ENCODE measurements at places on chromosomes 7 and 10.

DNA sequence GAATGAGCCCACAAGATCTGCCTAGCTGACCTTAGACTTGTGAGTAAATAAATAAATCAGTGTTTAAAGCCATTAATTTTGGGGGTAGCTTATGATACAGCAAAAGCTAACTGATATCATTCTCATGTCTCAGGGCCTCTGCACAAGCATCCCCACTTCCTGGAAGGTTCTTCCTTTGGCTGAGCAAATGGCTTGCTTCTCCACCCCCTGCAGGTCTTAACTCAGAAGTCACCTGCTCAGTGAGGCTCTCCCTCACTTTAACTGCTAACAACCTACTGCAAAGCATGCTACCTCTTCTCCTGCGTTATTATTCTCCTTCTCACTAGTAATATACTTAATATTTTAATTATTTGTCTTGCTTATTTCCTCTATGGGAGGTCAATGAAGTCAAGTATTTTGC, 167.3 kb downstream of the TPK1 start:
- no peak for DNase-seq

DNA sequence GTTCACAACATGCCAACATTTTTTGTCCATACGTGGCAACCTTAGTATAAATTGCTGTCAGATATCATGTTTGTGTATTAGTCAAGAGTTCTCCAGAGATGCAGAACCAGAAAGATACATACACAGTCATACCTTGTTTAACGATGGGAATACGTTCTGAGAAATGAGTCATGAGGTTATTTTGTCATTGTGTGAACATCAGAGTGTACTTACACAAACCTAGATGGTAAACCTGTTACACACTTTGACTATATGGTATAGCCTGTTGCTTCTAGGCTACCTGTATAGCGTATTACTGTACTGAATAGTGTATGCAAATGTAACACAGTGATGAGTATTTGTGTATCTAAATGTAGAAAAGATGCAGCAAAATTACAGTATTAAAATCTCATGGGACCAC, 22.3 kb downstream of the ZNF518A start:
- DNase-seq, result no peak

- no peak for DNase-seq
These were observed 461.6 kb downstream of the PLXDC2 start for GRCh38 chr10:20277820-20278219.

- DNase-seq, result no peak
These were observed 312.6 kb downstream of the IPMK start for GRCh38 chr10:57955076-57955475.

- DNase-seq, result no peak
These were observed 12.3 kb downstream of the SH3PXD2A start for GRCh38 chr10:103843045-103843444.

- DNase-seq, result no peak
These were observed 57.7 kb upstream of the FAM20C start for GRCh38 chr7:134561-135256.

DNA sequence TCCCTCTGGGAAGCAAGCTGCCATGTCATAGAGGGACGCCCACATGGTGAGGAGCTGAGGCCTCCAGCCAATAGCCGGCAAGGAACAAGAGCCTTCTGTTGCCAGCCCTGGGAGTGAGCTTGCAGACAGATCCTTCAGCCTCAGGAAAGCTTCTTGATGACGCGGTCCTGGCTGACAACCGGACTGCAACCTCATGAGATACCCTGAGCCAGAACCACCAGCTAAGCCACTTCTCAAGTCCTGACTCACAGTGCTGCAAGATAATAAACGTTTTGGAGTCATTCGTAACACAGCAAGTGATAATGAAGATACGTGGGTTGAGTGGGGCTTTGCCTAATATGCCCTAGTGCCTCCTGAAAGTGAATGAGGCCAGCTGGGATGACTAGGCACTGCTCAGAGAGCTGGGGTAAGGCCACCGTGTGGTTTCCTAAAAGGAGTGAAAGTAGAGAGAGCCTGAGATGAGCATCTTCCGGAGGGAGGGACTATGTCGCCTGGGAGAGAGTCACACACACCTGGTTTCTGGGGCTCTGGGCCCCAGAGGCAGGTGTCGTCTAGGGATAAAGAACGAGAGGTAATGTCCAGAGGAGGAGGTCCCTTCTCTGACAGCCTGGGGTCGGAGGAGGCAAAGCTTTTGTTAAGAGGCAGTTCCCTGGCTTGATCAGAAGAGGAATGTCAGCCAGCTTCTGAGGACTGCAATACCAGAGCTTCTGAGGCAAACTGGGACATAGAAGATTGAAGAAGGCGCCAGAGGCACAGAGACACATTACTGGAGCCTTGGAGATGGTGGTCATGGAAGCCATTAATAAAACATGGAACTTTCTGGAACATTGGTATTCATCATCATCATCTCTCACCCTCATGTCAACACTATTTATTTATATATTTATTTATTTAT, 53.6 kb downstream of the PYROXD2 start:
- no peak for DNase-seq

DNA sequence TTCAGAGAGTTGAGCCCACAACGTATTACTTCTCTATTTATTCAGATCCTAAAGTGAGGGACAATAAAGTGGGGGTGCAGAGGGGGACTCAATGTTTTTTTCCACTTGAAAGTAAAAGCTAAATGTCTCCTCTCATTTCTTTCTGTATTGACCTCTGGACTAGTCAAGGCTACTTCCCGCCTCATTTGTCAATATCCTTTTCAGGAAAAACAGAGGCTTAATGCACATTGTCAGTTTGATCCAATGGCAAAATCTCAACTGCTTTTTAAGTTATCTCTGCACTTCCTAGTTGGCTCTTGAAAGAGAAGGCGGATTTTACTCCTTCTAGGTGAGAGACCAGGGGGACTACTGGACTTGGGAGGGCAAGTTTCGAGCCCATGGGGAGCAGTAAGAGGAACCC, 56.4 kb downstream of the HIPK2 start:
- no peak for DNase-seq

DNA sequence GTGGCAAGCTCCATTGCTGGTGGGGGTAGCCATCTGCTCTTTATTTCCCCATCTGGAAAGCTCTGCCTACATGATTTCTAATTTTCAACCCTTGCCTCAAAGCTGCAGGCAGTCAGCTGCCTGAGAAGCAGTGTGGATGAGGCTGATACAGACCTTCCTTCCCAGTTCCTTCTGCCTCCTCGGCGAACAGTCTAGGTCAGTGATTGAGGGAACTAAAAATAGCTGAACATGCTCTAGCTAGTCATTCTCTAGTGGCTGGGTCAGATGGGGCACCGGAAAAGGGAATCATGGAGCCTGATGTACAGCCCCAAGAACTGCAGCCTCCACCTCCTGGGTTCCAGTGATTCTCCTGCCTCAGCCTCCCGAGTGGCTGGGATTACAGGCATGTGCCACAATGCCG, 48.7 kb downstream of the NAMPT start:
- DNase-seq, result no peak

DNA sequence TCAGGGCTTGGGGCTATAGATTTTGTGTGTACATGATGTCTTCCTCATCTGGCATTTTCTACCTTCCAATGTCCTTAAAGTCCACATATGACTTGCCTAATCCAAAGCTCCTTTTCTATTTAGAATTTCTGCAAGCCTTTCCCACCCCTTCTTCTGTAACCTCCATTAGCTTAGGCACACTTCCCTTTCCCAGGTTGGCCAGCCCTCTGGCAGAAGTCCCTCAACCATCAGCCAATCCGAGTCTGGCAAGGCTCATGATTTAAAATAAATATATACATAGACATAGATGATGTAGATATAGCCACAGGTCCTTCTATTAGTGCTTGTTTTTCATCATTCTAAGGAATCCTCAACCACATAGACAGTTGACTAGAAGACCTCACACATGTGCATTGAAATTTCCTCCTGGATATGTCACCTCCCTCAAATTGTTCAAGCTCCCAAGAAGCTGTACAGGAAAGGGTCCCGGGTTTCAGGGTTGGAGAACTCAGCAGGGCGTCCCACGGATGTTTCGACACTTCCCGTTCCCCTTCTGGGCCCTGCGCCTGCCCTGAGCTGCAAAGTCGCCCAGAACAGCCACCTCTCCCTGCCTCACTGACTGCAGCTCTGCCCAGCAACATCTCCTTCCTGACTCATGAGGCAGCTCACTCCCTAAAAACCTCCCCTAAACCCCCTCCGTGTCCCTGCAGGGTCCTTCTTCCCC, 20.4 kb upstream of the PIK3AP1 start:
- no peak for DNase-seq

DNA sequence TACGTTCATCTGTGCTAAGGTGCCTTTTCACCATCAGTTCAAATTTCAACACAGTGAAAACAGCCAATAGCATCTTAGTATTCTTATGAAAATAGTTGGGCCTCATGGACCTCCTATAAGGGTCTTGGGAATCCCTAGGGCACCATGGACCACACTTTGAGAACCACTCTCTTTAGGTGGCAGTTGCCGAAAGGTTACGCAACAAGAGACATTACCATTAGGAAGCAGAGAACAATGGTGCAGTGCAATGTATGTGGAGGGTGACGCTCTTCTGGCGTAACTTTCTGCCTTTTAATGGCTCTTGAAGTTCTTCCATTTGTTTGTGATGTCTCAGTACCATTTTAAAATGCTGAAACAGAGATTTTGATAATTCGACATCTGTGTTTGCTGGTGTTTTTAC, 131.1 kb downstream of the CNNM2 start:
- DNase-seq, result no peak

DNA sequence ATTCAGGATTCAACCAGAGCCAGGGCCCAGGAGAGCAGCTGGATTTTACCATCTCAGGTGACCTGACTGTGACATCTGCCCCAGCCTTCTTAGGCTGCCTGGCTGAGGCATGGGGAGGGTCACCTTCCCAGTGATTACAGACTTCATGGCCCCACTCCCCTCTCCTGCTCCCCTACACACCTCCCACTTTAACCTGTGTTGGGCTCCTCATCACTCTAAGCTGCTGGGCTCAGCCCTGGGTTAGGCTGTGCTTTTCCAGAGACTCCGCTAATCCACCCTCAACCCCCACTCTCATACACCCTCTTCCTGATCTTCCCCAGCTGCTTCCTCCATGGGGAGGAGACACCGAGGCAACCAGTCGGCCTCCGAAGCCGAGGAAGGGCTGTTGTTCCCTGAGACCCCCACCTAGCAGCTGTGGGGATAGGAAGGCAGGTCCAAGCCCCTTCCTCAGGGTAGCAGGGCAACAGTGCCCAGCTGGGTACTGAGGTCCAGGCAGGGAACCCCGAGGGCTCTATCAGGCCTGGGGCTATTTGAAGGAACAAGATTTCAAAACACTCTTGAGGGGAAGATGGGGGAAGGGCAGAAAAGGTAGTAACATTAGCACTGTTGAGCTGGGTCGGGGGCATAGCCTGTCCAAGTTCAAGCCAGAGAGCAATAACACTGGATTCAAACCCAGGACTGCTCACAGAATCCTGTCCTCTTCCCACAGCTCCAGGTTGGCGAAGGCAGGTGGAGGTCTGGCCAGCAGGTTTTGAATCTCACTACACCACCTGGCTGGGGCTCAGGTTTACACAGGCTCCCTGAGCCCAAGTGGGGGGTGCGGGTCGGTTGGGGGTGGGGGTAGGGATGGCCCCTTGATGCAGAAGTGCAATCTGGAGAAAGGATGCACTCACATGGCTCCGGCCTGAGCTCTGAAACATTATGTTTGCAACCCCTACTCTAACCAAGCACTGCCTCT, 1.8 kb downstream of the IMPDH1 start:
- DNase-seq, result no peak

- DNase-seq, result no peak
These were observed 22.4 kb upstream of the CYTH3 start for GRCh38 chr7:6294839-6295238.

- no peak for DNase-seq
These were observed 10.2 kb downstream of the CYP26A1 start for GRCh38 chr10:93083743-93084539.

DNA sequence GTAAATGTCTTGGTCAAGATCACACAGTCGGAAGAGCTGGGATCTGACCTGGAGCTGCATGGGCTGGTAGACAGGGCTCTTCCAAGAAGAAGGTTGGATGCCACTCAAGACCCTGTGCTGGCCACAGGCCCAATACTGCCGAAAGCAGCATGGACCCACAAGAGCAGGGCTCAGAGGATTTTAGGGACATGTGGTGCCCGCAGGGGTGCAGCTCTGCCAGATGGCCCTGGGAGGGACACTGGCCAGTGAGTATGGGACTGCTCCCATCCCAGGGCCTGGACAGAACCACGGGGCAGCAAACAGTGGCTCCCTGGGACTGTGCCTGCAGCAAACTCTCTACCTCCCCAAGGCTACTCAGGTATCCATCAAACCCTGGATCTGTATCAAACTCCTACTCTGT, 12.4 kb downstream of the MAT1A start:
- DNase-seq, result no peak

DNA sequence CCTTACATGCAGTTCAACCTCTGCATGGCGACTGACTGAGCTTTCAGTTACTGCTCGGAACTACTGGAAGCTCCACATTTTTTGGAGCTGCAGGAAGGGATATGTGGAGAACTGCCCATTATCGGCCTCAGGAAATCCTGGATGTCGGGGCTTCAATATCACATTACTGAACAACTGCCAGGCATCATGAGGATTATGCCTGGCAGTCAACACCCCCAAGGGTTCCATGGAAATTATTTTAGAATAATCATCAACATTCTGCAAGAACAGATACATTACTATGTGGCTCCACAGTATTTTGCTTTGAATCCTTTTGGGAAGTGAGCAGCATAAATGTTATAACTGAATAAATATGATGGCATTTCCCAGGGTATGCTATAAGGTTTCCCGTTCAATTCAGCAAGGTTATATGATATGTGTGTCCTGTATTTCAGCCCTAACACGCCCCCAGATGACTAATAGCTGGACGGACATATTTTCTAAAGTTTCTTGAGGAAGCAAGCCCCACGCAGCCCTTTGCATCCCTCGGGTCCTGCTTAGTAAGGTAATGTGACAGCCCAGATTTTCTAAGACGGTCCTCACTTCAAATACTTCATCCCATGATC, 53.0 kb upstream of the OPALIN start:
- no peak for DNase-seq

DNA sequence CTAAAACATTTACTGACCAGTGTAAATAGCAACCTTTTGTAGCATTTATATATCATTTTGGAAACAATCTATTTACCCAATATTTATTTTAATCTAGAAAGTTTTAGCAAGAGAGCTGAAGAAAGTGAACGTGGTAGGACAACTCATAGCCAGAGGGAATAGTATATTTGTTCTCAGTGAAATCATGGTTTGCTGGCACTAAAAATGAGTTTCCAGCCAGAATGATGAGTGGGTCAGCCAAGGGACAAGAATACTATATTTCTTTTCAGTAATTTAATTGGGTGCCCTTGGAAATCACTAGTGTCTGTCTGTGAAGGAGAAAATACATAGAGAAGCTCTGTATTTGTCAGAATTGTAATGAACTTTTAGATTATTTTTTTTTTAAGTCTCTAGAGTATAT, 74.9 kb downstream of the MINPP1 start:
- no peak for DNase-seq

GRCh38 chr7:66847879-66848790, 72.9 kb upstream of the TMEM248 start:
- DNase-seq, result no peak

DNA sequence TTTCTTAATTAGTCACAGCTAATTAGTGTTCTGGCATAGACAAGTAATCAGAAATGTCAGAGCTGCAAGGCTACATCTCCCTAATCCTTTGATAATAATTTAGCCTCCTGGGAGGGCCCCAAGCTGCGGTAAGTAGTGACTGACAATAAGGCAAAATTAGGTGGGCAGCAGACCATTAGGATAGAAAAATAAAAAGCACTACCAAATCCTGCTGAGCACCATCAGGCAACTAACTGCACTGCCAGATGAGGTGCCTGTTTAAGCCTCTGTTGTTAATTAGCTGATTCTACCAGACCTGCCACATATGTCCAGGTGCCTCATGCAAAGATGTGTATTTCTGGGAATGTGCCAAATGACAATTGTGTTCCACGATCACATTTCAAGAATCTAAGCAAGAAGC, 32.5 kb upstream of the FEZF1 start:
- no peak for DNase-seq
